ENCODE measurements at places on chromosomes 2 and 18.
A peak's percentile ranks its signal among the peaks of the same experiment; 100 is the strongest.

- no peak for DNase-seq
Observed at GRCh38 chr18:41752826-41753225, 202.2 kb upstream of the PIK3C3 start.

- no peak for DNase-seq
Observed at GRCh38 chr2:180133736-180134135, 126.6 kb upstream of the CWC22 start.

- peak; percentile 72 for DNase-seq
Observed at GRCh38 chr2:197168705-197169104, 141.9 kb downstream of the ANKRD44 start.

DNA sequence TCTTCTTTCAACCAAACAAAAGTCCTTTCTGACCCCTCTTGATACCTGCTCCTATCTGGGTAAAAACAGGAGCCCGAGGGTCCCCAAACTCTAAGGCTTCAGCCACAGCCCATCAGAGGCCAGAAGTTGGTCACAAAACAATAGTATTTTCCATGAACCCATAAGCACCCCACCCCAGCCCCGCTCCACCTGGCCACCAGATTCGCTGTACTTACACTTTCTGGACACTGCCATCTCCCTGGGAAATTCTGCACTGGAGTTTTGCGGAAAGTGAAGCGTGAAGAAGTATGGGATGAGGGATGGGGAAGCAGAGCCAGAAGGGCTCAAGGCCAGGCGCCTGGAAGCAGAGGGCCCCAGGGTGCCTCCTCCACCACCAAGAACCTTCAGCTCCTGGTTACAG, 5.2 kb upstream of the RUFY4 start:
- DNase-seq = no peak

GRCh38 chr2:237223201-237223861, 137.6 kb downstream of the COPS8 start:
- DNase-seq = no peak

DNA sequence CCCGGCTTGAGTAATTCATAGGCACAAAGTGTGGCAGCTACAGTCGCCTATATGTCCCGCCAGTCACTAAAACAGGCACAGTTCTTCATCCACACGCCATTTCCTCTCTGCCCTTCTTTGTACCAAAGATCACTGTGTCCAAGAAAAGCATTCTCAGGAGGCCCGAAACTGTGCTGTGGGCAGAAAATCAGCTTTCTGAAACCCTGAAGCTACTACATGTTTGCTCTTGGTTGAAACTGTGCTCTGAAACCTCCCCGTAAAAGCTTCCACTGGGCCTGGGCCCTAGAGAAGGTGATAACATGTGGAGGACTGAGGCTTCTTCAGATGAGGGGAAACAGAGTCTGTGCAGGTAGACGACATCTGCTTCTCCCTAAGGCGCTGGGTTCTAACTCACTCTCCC, 75.6 kb upstream of the ID2 start:
- DNase-seq = no peak

DNA sequence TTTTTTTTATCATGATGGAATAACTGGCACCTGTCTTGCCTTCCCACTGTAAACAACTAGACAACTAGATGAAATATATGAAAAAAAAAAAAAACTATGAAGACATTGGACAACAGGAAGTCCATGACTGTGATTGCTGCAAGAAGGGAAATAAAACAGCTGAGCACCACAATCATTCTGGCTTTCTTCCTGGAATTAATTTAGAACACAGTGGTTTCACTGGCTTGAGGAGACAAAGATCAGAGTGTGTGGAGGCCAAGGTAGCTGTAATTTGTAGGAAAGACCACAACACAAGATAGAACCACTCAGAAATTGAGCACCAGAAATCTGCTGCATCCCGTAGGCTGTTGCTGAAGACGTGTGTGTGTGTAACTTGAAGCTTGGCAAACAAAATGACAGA, 121.1 kb upstream of the PID1 start:
- DNase-seq = no peak

DNA sequence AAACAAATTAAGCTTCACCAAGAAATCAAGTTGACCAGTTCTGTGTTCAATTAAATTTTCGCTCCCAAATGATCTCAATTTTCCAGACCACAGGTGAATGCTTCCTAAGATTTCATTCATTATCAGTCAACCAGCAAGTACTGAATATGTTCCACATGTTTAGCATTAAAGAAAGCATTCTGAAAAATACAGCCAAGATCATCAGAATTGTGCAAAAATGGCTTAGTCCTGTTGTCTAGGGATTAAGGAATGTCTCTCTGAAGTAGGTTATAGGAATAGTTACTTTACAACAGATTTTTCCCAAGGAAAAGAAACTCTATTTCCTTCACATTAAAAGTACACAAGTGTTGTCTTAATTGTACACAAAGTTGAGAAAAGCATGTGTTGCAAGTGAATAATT, 69.2 kb downstream of the NRXN1 start:
- no peak for DNase-seq

GRCh38 chr18:46412916-46413315, 244.1 kb downstream of the LOXHD1 start:
- no peak for DNase-seq

DNA sequence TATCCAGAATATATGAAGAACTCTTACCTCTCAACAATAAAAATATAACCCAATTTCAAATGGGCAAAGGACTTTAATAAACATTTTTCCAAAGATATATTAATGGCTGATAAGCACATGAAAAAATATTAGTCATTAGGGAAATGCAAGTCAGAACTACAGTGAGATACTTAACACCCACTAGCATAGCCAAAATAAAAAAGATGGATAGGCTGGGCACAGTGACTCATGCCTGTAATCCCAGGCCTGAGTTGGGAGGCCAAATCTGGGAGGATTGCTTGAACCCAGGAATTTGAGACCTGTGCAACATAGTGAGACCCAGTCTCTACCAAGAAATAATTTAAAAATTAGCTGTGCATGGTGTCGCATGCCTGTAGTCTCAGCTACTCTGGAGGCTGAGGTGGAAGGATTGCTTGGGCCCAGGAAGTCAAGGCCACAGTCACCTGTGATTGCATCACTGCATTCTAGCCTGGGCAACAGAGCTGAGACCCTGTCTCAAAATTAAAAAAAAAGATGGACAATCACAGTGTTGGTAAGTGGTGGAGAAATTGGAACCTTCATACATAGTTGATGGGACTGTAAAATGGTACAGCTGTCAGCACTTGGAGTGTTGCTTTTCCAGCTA, 25.1 kb downstream of the MARCHF7 start:
- DNase-seq = no peak

DNA sequence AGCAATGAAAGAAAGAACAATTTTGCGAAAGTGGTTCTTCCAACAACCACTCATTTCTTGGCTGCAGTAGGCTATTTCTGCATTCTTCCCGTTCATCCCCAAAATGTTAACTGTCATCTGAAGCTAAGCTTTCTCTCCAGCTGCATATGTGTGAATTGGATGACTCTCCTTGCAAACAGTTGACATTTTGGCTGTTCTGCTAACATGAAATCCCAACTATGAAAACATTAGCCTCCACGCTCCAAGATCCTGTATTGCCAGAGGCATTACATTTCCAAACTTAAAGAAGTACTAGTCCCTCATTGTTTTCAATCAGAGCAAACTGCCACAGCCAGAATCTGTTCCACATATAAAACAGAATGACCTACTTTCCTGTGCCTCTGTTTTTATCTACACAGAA, 88.5 kb downstream of the TGIF1 start:
- no peak for DNase-seq

DNA sequence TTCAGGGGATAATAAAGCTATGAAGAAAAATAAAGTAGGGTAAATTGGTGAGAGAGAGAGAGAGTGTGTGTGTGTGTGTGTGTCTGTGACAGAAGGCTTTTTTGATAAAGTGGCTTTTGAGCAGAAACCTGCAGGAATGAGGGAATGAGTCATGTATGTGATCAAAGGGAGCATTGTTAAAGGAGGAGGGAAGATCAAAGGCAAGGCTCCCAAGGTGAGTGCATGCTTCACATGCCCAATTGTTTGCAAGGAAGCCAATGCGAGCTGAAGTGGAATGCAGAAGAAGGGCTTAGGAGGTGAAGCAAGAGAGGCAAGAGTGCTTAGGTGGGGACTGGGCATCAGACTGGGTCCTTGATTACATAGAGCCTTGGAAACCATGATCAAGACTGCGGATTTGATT, 96.8 kb downstream of the DNAH6 start:
- no peak for DNase-seq

GRCh38 chr2:96993367-96993766, 7.0 kb upstream of the FAM178B start:
- DNase-seq = no peak

GRCh38 chr18:1595195-1595594, 690.5 kb downstream of the ADCYAP1 start:
- DNase-seq = no peak

DNA sequence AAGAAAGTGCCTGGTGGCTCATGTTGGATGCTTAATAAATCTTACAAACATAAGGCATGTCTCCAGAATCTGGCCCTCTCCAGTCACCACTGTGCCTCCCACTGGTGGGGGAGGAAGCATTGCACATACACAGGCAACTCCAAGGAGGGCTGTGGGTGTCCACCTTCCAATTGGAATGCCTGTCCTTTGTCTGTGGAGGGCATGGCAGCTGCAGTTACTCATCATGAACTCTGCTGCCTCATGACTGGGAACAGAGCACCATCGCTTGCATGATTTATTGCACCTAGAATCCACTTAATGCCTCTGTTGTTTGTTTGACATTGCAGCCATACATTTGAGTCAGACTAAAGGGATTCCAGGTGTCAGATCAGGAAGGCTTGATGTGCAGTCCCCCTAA, 278.9 kb downstream of the PRKCE start:
- DNase-seq = no peak

- no peak for DNase-seq
Observed at GRCh38 chr2:233492751-233493150, 73.8 kb downstream of the USP40 start.

DNA sequence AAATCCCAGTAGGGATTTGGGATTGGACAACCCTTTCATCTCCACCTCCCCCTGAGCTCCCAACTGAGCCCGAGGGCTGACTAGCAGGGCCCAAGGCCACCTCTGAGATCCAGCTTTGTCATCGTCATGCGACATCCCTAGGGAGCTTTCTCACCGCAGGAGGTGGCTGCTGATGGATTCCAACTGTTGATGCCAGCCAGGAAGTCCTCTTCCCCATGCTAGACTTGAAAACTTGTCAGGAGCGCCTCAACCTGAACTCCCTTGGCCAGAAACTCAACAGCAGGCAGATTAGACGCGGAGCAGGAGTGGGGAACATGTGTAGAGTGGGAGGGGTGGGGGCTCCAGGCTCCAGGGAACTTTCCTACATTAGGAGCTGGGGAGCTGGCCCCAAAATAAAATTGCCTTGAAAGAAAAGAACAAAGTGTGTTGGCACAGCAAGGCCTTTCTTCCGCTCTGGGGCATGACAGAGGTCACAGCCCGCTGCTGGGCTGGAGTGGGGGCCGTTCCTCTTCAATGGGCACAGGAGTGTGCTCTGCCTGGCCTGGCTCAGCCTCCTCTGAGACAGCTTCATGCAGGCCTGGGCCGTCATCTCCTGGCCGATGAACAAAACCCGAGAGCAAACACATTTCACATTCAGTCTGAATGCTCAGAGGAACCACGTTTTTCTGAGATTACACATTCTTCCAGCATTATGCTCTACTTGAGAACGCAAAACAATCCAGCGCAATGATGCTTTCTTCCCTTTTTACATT, 34.5 kb downstream of the EMILIN2 start:
- DNase-seq = no peak

GRCh38 chr2:20439503-20439902, 7.4 kb upstream of the RHOB start:
- DNase-seq = no peak

- DNase-seq = peak; percentile 62
Observed at GRCh38 chr2:43131051-43131889, 95.1 kb downstream of the ZFP36L2 start.

- DNase-seq = no peak
Observed at GRCh38 chr2:156006721-156007618, 325.6 kb downstream of the NR4A2 start.

DNA sequence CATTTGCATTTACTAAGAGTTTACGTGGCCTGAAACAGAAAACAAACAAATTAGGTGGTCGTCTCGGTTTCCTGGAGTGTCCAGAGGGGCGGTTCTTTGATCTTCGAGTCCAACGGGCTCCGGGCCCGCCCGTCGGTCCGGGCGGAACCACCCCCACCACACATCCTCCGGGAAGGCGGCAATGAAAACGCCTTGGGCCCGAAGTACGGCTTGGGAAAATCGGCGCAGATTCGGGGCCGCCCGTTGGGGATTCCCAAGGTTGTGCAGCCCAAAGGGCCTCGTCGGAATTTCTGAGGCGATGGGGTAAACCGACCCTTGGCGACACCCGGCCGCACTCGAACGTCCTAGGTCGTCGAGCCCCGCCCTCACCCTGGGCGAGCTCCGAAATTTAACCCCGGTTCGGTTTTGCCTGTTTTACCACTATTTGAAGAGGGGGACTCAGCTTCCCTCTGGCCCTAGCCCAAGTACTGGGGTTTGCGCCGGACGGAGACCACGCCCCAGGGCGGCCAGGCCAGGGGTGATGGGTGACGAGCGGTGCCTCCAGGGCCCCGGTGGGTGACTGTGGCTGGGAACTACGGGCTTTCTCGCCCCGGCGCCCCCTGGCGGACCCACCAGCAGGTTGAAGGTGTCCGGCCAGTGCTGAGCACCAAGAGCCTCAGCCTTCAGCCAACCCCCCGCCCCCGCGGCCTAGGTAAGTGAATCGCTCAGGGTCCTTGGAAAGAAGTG, 1.9 kb upstream of the CFAP53 start:
- DNase-seq = peak; percentile 59

- no peak for DNase-seq
Observed at GRCh38 chr2:147711031-147711430, 133.8 kb upstream of the ACVR2A start.

DNA sequence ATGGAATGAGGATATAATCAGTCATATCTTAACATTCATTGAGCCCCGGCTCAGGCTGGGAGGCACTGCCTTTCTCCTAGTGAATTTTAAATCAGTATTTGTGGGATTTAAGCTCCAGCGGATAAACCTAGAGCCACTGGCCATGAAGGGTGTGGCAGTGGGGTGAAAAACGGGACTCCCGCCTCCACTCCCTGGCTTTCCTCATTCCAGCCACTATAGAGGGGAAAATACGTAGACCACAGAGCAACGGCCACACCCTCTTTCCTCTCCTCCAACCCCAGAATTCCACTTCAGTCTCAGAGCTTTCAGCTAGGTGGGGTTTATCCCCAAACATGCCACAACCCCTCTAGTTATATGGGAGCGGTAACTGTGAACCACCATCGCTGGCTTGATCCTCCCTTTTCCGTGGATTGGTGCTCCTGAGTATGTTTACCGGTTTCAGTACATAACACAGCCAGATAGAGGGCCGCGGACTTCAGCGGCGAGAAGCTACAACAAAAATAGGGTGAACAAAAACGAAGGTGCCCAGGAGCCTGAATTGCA, 70.6 kb upstream of the ITGB6 start:
- DNase-seq = no peak

- no peak for DNase-seq
Observed at GRCh38 chr2:64420677-64421076, 33.3 kb upstream of the LGALSL start.
